LHCN-M2 (cell line): ENCODE measurements at places on chromosomes 11 and 22.

DNA sequence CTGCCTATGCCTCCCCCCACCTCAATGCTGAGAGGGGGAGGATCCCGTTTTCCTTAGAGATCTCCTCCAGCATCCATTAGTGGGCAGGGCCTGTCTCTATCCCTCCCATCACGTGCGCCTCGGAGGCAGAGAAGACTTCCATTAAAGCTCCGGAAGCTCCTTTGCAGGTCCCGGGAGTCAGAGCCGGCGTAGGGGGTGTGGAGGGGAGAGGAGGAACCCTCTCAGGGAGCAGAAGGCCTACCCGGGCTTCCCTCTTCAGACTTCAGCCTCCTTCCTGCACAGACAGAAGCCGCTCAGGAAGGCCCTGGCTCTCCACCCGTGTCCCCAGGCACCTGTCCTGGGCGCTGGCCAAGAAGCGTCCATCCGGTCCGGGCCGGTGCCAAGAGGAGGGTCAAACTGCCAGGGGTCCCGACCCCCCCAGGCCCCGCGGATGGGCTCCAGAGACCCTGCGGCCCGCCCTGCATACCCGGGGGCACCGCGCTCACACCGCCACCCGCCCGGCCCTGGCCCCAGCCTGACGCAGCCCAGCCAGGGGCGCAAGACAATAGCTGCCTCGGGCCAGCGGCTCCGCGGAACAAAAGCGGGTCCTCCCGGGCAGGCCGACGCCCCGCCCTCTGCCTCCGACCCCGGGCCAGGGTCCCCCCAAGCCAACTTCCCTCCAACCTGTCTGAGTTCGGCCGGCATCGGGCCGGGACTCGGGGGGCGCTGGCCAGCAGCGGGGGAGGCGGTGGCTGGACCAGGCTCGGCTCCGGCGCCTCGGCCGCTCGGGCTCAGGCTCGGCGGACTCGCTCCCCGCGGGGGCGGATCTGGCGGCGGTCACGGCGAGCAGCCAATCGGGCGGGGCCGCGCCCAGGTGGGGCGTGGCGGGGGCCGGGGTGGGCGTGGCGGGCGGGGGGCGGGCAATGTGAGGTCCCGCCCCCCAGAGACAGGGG is 29.9 kb downstream of the ARVCF start:
- DNase-seq, result peak; percentile 49

DNA sequence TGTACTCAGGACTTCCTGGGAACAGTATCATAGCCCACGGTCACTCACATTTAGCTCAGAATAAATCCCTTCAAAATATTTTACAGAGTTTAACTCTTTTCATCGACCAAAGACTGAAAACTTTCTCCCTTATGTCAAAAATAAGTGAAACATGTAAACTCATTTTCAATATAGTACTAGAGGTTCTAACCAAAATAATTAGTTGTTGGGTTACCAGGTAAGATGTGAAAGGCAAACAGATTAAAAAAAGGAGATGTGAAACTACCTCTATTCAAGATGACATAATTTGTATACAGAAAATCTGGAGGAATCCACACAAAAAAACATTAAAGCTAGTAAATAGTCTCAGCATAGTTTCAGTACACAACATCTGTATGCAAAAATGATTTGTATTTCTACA is 20.3 kb downstream of the XKR3 start:
- no peak for DNase-seq

DNA sequence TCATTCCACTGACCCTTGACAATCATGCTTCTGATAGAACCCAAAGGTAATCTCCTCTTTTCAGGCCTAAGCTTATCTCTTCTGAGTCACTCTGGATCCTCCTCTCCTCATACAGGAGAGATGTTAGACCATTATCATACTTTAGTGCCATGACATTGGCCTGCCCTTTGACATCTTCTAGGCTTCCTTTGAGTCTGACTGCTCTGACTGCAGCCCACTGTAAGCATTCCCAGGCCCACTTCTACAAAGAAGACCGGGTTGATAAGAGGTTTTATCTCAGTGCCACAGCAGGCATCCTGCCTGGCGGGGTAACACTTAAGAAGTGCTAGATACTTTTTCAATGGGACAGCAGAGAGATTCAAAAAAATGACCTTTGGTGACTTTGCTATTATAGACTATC is 438.0 kb downstream of the KCNA4 start:
- no peak for DNase-seq

- no peak for DNase-seq
Measured at GRCh38 chr11:76621868-76622267, 48.7 kb downstream of the LRRC32 start.

- peak; percentile 89 for DNase-seq
Measured at GRCh38 chr11:134120921-134121526, 52.2 kb downstream of the JAM3 start.
